ENCODE measurements at places on chromosomes 5 and 9.

GRCh38 chr5:73810429-73810828 is 184.4 kb downstream of the ARHGEF28 start:
- DNase-seq = no peak

DNA sequence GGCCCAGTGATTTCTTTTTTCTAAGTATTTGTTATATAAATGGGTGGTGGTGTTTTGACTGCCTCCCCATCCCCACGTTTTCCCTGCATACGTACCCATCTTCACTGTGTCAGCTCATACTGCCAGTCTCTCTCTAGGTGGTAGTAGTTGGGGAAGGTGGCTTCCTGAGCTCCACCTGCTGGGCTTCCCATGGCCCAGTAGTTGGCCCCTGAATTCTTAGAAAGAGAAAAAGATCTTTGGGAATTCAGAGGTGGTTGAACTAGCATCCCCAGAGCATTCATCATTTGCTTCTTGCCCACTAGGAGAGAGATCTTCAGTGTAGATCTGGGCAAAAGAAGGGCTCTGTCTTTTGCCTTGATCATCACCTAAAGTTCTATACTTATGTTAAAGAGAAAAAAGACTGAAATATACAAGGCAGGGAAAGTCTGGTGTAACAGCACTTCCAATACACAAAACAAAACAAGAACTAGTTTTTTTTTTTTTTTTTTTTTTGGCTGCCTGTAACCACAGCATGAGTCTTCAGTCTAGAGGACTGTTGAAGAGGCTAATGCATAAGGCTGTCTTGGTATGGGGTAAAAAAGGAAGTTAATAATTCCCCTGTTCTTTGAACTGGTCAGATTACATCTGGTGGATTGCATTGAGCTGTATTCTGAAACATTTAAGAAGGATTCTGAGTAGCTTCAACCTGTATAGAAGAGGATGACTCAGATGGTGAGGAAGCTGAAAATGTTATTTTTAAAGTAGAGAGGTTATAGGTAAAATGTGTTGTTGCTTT is 128.7 kb downstream of the ATG10 start:
- DNase-seq = no peak

DNA sequence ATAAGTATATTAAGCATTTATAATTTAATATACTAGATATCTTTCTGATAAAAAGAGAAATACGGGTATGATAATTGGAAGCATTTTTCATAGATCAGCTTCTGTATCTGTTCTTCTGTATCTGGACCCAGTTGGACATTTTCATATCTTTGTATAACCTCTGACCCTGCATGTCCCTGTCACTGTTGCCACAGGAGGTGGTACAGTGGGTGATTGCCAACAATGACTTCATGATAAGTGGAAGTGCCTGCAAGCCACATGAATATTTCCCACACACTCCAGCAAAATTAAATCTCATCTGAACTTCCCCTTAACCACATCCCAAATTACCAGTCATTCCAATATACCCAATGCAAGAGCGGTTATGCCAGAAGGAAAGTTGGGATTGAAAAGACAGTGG is 376.4 kb downstream of the ARRDC3 start:
- no peak for DNase-seq

DNA sequence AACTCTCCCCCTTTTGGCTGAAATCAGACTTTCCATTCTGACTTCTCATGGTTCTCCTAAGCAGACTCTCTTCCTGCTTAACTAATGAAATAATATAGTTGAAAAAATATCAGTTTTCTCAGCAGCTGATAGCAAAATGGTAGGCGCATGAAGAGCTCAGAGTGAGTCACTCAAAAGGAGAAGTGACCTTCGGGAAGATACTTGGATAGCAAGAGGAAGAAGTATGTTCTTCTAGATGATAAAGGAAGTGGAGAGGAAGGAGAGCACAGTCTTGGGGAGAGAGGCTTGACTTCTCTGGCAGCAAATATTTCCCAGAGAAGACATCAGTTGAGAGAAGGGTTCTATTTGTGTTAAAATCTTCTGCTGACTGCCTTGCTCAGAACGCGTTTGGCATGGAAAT is 101.5 kb downstream of the TAF11L14 start:
- DNase-seq = no peak

- DNase-seq = no peak
Observed at GRCh38 chr5:137648361-137648760, 87.5 kb downstream of the KLHL3 start.

DNA sequence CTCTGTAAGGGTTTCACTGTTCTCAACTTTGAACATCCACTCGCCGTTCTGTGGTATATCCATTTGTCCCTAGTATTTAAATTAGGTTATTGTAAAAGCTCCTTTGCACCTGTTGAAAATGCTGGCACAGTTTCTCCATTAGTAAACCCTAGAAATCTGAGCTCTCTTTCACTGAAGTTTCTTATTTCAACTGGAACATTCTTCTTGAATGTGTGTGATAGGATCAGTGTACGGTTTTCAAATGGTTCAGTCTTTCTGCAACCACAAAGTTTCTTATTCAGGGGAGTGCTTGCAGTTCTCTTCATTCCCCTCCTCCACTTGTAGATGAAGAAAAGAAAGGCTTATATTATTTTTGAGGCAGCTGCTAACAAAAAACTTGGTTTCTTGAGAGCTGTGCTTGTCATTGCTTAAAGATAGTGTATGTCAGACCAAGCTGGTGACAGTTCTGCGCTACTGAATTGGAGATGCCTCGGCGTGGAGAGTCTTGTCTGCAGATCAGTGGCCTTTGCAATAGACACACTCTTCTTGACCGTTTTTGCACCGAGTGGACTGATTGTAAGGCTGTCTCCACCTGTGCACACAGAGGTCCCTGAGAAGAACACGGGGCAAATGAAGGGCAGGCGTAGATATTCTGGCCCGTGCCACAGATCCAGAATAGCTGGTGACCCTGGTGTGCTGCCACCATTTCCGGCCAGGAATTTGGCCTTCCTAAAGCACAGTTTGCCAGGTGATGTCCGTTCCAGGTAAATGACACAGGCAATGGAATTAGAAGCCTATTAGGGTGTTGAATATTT is 102.2 kb downstream of the TRIO start:
- no peak for DNase-seq

DNA sequence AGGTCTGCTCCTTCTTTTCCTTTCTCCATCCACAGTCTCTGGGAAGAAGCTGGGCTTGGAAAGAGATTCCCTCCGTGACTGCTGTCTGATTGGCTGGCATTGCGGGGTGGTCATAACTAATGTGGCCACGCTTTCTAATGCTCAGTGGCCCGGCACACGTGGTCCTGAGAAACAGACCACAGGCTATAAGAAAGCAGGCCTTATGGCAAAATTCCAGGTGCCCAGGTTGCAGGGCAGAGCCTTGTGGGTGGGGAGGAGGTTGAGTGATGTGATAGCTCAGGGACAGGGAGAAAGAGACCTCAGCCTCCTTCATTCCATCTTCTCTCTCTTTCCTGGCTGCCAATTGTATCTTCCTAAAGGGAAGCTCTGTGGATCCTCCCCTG is 5.4 kb upstream of the SH3PXD2B start:
- DNase-seq = no peak

- DNase-seq = no peak
Observed at GRCh38 chr9:72274441-72274840, 90.6 kb downstream of the ZFAND5 start.

GRCh38 chr5:55440188-55440646 is 94.5 kb downstream of the PLPP1 start:
- no peak for DNase-seq

GRCh38 chr9:74443036-74443750 is 53.9 kb upstream of the RORB start:
- no peak for DNase-seq

DNA sequence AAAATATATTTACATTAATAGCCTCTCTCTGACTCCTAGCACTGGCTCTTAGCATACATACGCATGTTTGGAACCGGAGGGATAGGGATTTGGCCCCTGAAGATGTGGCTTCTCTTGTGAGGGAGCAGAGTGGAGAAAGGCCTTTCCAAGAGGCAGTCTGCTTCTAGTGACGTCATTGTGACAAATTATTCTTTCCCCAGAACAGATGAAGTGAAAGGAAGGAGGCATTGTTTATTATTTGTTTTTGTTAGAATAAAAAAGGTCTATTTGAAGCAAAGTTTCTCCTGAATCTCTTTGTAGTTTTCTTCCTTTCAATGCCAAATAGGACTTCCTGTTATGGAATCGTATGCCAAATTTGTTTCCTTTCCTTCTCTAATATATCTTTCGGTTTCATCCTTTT is 361.6 kb downstream of the ICE1 start:
- DNase-seq = no peak

- DNase-seq = no peak
Observed at GRCh38 chr5:14197056-14197455, 53.9 kb downstream of the TRIO start.

DNA sequence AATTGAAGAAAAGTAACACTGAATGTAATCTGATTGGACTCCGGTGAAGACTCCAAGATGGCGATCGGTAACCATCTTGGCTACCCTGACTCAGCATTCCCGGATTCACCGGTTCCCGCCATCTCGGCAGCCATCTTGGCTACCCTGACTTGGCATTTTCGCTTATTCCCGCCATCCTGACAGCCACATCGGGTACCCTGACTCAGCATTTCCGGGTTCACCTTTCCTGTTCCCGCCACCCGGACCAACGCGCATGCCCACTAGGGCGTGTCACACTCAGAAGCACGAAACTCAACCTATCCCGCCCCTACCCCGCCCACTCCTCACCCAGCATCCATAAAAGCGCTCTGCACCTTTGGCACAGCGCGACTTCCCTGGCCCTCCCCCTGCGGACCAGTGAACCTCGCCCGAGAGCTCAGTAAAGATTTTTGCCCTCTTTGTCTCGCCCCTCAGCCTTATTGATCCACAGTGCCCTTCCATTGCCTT is 17.2 kb downstream of the SPTLC1 start:
- no peak for DNase-seq

All from neural crest cell (in vitro differentiated cells).